ENCODE measurements at places on chromosomes 1 and 21. TPM values are rescaled to one million over a fixed set of nuclear protein-coding genes. Genes with fewer than 3 reads are reported as not detected.
A peak's percentile ranks its signal among the peaks of the same experiment; 100 is the strongest.

DNA sequence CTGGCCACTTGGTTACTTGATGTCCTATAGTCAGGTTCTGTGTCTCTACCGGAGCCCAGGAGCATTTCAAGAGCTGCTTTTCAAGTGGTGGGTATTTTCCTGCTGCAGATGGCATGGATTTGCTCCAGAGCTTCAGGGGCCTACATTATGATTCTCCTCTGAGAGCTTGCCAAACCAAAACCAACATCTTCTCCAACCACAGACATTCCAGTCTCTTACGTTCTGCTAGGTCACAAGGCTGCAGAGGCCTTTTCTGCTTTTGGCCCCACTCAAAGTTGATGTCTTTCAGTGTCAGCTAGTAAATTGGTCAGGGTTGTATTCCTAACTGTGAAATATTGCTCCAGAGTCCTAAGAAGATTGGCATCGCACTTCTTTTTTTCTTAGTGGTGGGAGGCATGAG, 14.7 kb upstream of the AQP10 start:
- H3K36me3 ChIP-seq: no peaks in the 10 kb centered on the region
- H3K27me3 ChIP-seq: no peaks in the 10 kb centered on the region
- no peak for DNase-seq
- no peak overlapping the region for H3K27ac ChIP-seq
- H3K4me1 ChIP-seq: no peaks in the 10 kb centered on the region

DNA sequence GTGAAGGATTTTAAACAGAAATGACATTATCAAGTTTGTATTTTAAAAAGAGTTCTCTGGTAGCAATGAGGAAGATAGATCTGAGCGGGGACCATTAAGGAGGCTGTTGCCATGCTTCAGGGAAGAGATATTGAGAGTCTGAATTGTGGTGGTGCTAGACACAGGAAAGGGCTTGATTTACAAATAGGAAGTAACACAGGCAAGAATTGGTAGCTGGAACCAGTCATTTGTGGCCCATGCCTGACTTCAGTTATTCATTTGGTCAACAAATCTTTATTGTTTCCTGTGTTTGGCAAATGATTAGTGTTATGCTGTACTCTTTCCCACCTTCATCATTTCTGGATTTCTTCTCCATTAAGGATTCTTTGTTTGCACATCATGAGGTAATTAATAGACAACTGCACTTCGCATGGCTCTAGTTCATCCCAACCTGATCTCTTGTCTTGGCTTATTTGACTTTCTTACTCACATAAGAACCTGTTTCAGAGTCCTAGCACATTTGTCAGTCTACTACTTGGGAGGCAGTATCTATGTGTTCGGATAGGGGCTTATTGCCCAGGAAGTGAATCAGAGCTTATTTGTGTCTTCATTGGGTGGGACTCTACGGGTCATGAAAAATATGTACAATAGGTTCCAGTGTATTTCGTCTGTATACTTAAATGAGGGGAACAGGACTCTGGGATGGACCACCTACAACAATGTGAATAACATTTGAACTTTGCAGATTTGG, 32.3 kb downstream of the EEIG2 start:
- H3K27ac ChIP-seq: peak overlapping the region; percentile 52
- no peaks in the 10 kb centered on the region for H3K36me3 ChIP-seq
- no peaks in the 10 kb centered on the region for H3K27me3 ChIP-seq

- no peak overlapping the region for H3K27ac ChIP-seq
- H3K36me3 ChIP-seq: no peaks in the 10 kb centered on the region
- no peaks in the 10 kb centered on the region for H3K27me3 ChIP-seq
- DNase-seq: no peak
Observed at GRCh38 chr1:192474080-192474683, 101.4 kb upstream of the RGS1 start.

DNA sequence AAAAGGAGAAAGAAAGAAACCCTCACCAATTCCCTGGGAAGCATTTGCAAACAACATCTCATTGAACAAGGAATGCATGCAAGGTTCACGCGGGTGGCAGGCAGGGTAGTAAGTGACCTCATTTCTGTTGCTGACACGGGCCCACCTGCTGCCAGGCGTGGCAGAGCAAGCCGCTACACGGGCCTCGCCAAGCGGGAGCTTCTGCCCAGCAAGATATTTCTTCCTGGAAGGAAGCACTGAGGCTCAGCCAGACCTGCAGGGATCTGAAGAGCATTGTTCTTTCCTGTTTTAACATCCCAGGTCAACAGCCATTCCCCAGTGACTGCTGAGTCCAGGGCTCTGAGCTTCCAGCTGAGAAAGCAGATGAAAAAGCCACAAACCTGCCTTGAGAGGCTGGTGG, 91.9 kb upstream of the IGSF21 start:
- no peaks in the 10 kb centered on the region for H3K27me3 ChIP-seq
- H3K4me3 ChIP-seq: no peak overlapping the region
- no peaks in the 10 kb centered on the region for H3K36me3 ChIP-seq
- no peak for DNase-seq
- no peaks in the 10 kb centered on the region for H3K4me1 ChIP-seq
- H3K27ac ChIP-seq: no peak overlapping the region

DNA sequence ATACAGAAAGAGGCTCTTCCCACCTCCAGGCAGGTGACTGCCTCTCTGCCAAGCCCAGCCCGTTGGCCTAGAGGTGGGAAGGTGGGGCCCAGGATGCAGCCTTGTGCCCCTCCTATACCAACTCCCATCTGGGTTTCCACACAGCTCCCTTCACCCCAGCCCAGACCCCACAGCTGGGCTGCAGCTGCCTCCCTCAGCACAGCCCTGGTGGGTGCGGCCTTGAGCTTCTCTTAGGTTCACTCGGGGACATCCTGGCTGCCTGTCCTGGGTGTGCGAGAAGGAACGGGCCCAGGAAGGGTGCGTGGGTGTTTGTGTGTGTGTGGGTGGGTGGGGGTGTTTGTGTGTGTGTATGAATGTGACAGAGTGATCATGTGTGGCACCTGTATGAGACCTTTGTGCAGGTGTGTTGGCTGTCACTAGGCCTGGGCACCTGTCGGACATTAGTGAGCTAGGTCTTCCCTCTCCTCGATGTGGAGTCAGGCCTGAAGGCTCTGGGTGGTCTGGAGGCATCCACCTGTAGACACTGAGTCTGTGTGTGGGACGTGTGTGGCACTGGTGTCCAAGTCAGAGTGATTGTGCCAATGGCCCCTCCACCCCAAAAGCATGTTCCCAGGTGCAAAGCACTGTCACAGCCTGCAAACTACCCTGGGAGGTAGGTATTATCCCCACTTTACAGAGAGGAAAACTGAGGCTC, 30.7 kb downstream of the FOXO6 start:
- H3K36me3 ChIP-seq: no peaks in the 10 kb centered on the region
- no peak overlapping the region for H3K4me3 ChIP-seq
- H3K4me1 ChIP-seq: no peaks in the 10 kb centered on the region
- DNase-seq: no peak
- no peak overlapping the region for H3K27ac ChIP-seq

GRCh38 chr1:51963592-51964308, 26.8 kb downstream of the RAB3B start:
- H3K4me3 ChIP-seq: no peak overlapping the region
- DNase-seq: no peak
- no peaks in the 10 kb centered on the region for H3K4me1 ChIP-seq
- H3K27ac ChIP-seq: no peak overlapping the region

Gene C1orf21
- 65.7 TPM for total RNA-seq

Gene TPTE
- not detected for total RNA-seq

Gene EDARADD
- 0.58 TPM for total RNA-seq

Gene DISC1
- total RNA-seq: 10.9 TPM
